Activated CD4-positive, CD25-positive, alpha-beta regulatory T cell treated with anti-CD3 and anti-CD28 coated beads, Interleukin-2, amount 50 U/mL, for 72 hours (primary cell): ENCODE measurements at places on chromosomes 2 and 18.

- DNase-seq: no peak
Measured at GRCh38 chr2:223007531-223007930, 44.5 kb upstream of the KCNE4 start.

DNA sequence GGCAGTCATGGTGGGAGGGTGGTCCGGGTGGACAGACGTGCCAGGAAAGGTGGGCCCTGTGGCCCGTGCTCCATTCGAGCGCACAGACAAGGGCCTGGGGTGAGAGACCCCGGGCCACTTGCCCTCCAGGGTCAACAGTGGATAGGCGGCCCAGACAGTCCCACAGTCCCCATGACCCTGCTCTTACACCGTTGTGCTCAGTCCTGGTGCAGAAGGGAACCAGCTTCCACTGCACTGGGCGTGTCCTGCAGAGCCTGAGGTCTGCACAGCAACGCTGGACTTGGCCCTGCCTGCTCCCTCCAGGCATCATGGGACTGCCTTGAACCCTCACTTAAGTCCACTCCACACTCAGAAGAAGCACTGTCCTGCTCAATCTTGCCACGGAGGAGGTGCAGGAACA, 52.0 kb downstream of the PXDN start:
- DNase-seq: no peak

GRCh38 chr18:57523171-57523956, 63.1 kb downstream of the FECH start:
- no peak for DNase-seq

GRCh38 chr2:126449677-126450076, 206.3 kb upstream of the GYPC start:
- DNase-seq: no peak

- no peak for DNase-seq
Measured at GRCh38 chr18:52570975-52571374, 231.0 kb downstream of the DCC start.

GRCh38 chr18:73766910-73767515, 380.6 kb downstream of the FBXO15 start:
- no peak for DNase-seq

- DNase-seq: no peak
Measured at GRCh38 chr2:143124445-143124844, 4.8 kb upstream of the ARHGAP15 start.

DNA sequence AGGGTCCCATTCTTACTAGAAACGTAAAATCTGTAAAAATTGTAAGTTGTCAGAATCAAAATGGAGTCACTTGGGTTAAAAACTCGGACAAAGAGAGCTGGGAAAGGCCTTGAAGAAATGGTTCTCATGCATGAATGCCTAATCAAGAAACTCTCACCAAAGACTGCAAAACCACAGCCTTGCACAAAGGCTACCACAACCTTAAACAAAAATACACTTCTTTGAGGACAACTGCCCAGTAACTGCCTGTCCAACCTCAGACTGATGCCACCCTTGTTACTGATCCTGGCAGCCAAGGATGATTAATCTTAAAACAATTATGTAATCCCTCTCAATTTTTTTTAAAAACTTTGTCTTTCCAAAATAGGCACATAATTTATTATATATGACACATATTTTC, 299.3 kb downstream of the CCDC85A start:
- DNase-seq: no peak

DNA sequence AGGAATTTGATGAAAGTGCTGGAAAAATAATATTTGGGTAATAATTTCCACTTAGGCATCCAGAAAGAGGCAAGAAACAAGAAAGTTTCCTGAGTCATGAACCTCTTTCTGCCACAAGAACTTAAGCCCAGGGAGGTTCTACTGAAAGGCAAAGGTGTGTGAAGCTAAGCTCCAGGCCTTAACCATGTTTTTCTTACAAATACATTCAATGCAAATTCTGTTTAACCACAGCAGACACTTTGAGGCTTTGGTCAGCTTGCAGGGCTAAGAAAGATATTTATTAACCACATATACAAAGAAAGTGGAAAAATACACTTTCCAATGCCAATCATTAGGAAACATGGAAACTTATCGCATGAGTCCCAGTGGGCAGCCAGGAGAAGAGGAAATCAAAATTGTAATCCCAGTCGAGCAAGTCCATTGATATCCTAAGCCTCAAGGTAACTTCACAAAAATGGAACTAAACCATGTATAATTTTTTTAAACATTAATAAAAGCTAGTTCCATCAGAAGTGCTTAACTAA, 68.3 kb downstream of the PIEZO2 start:
- no peak for DNase-seq

DNA sequence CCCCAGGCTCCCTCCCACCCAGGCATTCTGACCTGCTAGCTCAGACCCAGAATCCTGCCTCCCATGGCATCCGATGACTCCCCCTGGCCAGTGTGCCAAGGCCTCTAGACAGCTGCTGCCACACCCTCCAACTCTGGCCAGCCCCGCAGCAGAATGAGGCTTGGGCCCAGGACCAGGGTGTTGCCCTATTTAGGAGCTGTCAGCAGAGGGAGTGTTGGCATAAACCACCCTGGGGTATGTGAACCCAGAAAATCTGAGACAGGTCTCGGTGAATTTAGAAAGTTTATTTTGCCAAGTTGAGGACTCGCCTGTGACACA, 134.3 kb downstream of the KLHL29 start:
- DNase-seq: no peak
